Activated T-cell treated with anti-CD3 and anti-CD28 coated beads for 48 hours (primary cell): ENCODE measurements at places on chromosomes 12 and 14.

DNA sequence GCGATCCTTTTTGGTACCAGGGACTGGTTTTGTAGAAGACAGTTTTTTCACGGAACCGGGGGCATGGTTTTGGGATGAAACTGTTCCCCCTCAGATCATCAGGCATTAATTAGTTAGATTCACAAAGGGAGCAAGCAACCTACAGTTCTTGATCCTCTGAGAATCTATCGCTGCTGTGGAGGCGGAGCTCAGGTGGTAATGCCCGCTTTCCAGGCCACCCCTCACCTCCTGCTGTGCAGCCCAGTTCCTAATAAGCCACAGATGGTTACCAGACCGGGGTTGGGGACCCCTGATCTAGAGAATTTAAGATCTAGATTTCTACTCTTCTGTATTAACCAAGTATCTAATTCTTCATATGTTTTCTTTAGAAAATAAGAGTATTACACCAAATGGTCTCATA lies 4.8 kb downstream of the ARHGAP5 start:
- DNase-seq: no peak

DNA sequence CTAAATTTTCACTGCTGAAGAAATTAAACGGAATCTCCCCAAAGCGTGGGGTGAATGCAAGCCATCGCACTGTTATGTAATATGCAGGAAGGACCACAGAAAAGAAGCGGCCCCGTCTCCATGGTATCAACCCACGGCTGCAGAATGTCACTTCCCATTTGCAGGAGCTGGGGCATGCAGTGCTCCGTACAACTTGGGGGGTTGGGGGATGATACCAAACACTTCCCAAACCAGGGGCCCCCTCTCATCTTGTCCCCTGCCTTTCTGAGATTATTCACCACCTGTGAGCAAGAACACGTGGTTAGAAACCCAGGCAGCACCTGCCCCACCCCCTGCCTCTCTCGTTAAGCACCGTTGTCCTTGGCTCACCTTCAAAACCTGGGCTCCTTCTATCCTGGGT lies 505.1 kb upstream of the TMEM132C start:
- no peak for DNase-seq

GRCh38 chr12:132904718-132905328 lies 17.4 kb upstream of the CHFR start:
- peak; percentile 91 for DNase-seq

DNA sequence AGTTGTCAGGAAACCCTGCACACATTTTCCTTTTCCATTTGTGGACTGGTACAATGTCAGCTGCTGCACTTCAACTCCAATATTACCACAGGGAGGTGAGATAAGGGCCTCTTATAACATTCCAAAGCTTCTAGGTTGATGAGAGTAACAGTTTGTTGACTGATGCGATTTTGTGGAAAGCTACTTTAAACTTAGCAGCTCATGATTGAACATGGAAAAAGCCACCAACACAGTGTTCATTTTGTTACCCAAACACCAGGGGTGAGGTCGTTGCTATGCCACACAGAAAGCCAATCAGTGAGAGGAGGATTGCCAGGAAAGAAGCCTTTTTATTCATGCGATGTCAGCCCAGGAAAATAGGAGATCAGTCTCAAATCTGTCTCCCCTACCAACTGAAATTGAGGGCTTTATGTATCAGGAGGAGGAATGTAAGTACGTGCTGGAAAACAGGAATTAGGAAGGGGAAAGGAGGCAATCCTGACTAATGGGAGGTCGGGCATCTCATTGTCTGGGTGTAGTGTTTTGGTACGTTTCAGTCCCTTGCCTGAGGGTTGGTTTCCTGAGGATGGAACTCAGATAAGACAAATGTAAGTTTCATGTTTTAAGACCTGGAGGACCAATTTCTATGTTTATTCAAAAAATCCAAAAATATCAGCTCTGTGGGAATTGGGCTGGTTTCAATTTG lies 92.7 kb upstream of the PLEKHA5 start:
- no peak for DNase-seq
